DMS53 (cell line): ENCODE measurements at places on chromosomes 1 and 21.

GRCh38 chr1:214902636-214903320, 179.8 kb upstream of the KCNK2 start:
- DNase-seq = peak; percentile 11

DNA sequence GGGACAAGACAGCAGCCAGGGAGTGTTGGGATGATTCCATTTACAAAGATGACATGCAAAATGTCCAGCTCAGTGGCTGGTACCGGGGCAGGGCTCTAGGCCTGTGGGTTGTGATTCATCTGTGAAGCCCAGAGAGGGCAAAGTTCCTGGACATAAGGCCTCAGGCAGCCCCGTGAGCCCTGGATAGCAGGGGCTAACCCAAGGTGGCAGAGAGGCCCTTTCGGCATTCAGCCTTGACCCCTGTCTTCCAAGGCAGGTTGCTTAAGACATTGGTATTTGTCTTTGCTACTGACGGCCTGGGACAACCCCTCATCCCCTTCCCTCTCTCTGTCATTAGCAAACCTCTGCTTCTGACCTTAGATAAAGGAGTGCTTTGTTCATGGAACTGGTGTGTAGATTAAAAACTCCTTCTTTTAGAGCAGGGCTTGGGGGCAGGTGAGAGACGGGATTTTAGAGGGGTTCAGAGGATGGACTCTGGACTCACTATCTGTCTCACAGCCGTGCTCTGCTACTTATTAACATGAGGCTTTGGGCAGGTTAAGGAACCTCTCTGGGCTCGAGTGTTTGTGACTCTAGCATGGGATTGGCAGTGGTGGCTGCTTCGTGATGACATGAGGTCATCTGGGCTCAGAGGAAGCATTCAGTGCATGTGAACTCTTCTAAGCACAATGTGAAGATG, 36.3 kb downstream of the TMEM51 start:
- DNase-seq = peak; percentile 72

DNA sequence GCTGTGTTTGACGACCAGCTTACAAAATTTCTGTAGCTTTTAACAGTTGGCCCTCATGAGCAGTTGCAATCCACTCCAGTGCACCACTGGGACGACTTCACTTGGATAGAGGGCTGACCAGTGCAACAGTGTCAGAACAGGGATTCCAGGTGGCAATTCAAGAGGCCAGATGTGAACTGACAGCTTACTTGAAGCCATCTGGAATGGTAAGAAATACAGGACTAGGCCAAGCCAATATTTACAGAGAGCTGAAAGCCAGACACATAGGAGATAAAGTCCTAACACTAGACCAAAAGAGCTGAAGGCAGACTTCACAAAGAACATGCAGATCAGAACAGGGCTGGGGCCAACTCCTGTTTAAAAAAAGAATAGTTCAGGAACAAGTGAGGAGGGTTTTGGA, 93.5 kb upstream of the NFIA start:
- peak; percentile 62 for DNase-seq

DNA sequence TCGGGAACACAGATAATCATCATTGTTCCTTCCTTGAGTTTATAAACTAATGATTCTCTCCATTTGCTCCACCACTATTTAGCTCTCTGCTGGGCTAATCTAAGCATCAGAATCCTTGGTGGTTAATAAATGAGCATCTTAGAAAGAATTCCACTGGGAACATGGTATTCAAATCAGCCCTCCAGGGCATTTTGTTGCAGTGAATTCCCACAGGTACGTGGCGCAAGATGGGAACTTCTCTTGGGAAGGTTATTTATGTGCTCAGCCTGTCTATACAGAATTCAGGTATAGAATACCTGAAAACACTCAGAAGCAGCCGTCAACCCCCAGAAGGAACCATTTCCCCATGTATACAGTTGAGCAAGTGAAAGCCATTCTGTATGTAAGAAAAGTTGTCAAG, 131.5 kb downstream of the NTNG1 start:
- no peak for DNase-seq

GRCh38 chr21:39971956-39972355, 104.7 kb downstream of the PCP4 start:
- DNase-seq = no peak

DNA sequence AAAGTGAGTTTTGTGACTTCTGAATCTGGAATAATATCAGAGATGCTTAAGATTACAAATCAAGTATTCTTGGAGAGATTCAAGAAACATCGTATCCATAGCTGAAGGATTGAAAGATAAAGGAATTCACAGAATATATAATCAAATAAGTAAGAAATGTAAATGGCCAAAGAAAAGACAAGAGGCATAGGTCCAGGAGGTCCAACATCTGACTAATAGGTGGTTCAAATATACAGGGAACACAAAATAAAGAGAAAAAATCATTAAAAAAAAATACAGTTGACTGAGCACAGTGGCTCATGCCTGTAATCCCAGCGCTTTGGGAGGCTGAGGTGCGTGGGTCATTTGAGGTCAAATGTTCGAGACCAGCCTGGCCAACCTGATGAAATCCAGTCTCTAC, 6.6 kb upstream of the MIS18A start:
- DNase-seq = no peak

GRCh38 chr1:25837262-25837875, 17.6 kb downstream of the MTFR1L start:
- DNase-seq = peak; percentile 70

DNA sequence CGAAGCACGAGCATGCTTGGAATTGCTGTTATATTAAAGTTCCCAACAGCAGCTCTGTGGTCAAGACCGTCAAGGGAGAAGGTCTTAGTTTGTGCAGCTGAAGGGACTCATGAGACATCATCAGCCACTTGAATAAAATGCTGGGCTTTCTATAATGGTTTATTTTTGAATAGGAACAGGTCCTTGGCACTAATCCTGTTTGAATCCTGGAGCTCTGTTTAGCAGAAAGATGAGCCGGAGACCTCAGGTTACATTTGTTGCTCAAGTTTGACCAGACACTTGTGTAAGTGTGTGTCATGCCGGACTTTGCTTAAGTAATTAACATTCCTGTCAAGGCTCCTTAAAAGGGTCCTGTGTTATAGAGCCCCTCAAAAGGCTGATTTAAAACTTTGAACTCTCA, 186.5 kb downstream of the ROR1 start:
- no peak for DNase-seq
